ENCODE measurements at places on chromosomes 7 and 10.

DNA sequence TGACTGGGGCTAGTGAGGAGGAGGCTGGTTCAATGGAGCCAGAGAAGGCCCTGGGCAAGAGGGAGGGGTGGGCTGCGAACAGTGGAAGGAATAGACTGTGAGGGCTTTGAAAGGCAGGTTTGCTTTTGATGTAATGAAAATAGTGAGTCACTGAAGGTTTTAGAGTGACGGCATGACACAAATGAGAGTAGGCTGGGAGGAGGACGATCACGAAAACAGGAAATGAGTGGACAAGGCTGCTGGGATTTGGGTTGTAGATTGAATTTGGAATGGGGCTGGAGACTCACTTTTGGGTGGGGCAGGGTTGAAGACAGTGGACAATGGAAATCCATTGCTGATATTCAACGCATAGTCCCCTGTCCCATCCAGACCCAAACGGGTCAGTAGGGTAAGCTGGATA lies 139.6 kb downstream of the CDH23 start:
- DNase-seq = no peak

DNA sequence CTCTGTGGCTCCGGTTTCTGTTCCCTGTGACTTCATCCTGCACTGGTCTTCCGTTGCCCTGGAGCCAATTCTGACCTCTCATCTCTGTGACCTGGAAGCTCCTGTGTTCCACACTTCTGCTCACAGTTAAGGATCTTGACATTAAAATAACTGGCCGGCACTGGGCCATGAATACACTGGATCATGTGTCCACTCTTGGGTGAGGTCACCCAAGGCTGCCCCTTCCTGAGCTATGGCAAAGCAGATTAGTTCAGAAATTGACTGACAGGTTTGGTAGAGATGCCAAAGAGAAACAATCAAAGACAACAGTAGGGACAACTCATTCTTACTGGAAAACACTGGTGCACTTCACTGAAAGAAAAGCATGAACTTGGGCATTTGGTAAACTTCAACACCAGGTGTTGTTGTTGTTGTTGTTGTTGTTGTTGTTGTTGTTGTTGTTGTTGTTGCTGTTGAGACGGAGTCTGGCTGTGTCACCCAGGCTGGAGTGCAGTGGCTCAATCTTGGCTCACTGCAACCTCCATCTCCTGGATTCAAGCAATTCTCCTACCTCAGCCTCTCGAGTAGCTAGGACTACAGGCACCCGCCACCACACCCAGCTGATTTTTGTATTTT lies 36.7 kb upstream of the GRID1 start:
- no peak for DNase-seq

- DNase-seq = no peak
Measured at GRCh38 chr7:86574006-86574405, 69.7 kb upstream of the GRM3 start.

- DNase-seq = no peak
Measured at GRCh38 chr10:31171402-31172083, 139.9 kb upstream of the ZNF438 start.

- no peak for DNase-seq
Measured at GRCh38 chr10:132328738-132329137, 3.3 kb upstream of the LRRC27 start.

GRCh38 chr7:30710669-30711068 lies 28.4 kb upstream of the CRHR2 start:
- no peak for DNase-seq

DNA sequence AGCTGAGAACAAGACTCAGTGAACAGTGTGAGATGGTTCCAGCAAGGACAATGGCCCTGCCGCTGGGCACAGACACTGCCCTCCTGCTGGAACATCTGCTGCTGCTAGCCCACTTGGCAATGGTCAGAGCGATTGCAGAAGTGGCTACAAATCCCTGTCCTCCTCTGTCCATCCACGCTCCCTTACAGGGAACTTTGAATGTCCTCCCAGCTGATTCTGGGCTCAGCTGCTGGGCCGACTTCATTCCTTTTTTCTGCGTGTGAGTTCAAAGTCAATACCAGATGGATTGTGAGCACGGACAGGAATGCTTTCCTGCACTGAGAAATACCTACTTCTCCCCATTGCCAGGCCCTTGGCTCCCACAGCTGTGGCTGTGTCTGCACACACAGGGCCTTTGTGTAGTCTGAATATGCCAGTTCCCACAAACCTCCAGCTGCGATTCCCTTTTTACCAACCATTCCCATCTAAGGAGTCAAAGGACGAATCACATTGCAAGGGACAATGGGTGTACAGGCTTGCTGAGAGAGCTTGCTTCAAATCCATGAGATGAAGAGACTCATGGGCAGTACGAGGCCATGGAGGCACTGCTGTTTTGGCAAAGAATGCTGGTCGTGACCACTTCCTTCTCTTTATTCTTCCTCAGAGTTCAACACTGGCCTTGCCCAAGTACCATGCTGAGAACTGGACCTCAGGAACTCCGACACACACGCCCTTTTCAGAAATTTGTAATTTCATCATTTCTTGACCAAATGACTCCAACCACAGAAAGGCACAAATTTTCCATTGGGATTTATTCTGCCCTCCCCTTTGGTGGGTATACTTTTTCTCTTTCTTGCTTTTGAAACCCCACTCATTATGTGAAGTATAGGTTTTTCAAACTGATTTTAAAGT lies 44.2 kb downstream of the BPGM start:
- DNase-seq = no peak

DNA sequence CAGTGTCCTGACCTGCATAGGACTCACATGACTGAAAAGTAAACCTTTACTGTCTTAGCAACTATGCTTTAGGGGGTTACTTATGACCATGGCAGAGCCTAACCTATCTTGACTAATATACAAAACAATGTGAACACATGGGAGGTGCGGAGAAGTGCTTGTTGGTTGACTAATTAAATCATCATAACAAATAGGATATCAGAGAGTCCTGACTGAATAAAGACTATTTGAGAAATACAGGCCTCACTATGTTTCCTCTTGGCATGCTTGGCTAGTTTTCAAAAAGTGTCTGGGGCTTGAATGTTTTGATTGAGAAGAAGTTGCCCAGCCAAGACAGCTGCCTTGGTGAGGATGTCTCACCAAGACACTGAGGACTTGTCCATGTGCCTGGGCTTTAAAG lies 104.4 kb upstream of the PHYHIPL start:
- DNase-seq = no peak

GRCh38 chr10:29603223-29603896 lies 31.4 kb downstream of the SVIL start:
- no peak for DNase-seq

- DNase-seq = peak; percentile 33
Measured at GRCh38 chr10:69817078-69817581, 15.4 kb downstream of the COL13A1 start.

DNA sequence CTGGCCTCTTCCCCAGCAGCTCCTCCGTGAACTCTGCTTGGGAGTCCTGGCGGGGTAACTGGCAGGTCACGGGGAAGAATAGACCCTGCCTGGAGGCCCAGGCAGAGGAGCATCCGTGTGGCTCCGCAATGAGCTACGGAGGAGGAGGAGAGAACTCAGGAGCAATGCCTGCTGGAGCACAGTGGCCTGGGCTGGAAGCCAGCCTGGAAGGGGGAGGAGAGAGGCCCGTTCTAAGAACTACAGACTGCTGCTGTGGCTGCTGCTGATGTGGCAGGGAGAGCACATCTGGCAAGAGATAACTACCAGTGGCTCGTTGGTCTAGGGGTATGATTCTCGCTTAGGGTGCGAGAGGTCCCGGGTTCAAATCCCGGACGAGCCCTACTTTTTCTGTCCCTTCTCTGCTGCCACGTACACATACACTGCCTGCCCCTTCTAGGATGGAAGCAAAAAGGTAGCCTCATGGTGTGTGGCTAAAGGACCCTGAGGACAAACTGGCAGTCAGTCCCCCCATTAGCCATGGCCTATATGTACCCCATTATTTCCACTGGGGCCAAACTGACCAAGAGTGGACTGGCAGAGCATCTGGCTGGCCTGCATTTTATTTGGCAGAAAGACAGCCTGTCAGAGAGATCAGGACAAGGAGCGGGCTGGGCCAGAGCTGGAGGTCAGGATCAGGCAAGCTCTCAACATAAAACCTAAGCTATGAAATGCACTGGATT lies 7.7 kb upstream of the OPN1SW start:
- DNase-seq = no peak

- DNase-seq = no peak
Measured at GRCh38 chr10:120927352-120927751, 76.2 kb downstream of the WDR11 start.

- DNase-seq = peak; percentile 30
Measured at GRCh38 chr10:102596506-102596971, 47.7 kb upstream of the TRIM8 start.

GRCh38 chr10:69458430-69459100 lies 7.3 kb downstream of the TSPAN15 start:
- no peak for DNase-seq

- no peak for DNase-seq
Measured at GRCh38 chr10:6491841-6492609, 88.1 kb downstream of the PRKCQ start.

- DNase-seq = no peak
Measured at GRCh38 chr7:44152971-44153947, 12.1 kb upstream of the MYL7 start.

GRCh38 chr7:139623518-139623917 lies 100.0 kb downstream of the CLEC2L start:
- no peak for DNase-seq

DNA sequence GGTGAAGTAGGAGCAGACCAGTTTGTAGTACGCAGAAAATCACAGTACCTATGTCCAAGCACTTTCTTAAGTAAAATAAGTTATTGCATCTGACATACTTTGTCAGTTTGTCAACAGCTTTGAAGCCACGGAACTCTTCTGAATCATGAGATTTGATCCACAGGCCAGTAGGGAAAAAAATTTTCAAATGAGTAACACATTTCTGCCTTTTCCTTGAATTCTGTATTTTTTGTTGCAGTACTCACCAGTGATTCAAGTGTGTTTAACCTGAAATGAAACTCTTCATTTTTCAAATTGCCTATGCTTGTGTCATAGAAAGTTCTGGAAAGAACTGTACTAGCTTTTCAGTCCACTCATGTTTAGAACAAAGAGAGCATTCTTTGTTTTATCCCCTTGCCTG lies 337.7 kb downstream of the GATA3 start:
- no peak for DNase-seq

- DNase-seq = no peak
Measured at GRCh38 chr7:114916261-114916892, 5.5 kb upstream of the MDFIC start.

DNA sequence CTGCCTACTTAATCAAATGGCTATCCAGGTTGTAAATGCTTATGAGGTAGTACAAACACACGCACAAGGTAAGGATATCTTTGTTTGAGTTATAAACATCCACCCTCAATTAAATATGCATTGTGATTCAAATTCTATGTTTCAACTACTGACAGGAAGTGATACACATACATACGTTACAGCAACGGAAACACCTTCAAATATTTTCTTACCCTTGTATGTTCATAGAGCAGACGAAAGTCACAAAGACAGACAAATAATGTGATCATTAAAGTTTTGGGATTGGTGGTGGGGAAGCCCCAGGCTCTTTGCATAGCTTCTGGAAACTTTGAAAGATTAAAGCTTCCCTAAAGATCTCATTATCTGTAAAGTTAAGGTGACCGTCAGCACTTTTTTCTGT lies 521.0 kb downstream of the PARD3 start:
- no peak for DNase-seq

DNA sequence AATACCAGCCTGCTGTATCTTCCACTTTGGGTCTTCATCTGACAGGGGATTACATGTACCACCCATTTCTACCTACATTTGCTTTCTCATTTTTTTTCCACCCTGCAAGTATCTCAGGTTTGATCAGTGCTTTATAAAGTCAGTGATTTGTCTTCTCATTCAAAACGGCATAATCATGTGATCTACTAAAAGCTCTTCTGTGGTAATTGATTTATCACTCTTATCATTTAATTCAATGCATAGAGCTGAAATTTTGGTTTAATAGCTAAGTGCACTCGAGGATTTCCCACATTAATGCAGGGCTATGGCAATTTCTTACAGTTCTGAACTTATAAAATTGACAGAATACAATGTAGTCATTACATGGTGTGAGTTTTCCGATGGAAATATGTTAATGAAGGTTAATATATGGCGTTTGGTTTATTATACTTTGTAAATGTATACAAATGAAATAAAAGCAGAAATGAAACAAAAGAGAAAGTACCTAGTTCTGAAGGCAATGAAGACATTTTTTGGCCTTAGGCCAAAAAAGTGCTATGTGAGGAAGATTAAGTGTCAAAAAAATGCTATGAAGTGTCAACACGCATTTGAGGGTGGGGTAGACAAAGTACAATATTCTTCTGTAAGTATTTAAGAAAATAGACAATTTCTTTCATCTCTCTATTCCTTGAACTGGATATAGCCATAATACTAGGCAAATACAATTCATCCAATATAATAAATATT lies 457.3 kb downstream of the ETV1 start:
- DNase-seq = no peak

DNA sequence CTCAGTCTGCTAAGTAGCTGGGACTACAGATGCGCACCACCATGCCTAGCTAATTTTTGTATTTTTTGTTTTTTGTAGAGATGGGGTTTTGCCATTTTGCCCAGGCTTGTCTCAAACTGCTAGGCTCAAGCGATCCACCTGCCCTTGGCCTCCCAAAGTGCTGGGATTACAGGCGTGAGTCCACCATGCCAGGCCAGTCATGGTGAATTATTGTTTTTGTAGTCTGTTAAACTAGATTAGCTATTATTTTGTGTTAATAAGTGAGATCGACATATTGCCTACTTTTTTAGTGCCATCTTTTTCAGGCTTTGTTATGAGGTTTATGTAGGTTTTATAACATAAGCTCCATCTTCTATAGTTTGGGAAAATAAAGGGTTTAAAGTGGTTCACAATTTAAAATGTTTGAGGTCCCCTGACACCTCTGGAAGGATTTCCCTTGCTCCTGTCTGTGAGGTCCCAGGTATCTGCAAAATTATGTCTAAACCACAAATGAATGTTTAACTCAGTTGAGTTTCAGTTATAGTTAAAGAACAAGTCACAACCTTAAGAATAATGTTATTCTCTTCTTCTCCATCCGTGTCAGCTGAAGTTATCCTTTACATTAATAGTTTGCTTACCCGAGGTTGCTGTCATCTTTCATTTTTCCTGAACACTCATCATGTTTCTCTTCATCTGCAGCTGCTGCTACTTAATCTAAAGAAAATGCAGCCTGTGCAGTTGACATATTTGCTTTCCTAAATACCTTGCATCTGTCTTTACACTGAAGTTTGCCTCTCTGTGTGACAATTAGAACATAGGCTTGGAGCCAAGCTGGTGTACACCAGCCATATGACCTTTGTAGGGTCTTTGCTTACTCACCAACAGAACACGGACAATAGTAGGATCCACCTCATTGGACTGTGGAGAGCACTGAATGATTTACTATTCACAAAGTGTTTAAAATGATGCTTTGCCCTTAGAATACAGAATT lies 8.9 kb upstream of the VSTM4 start:
- DNase-seq = no peak

DNA sequence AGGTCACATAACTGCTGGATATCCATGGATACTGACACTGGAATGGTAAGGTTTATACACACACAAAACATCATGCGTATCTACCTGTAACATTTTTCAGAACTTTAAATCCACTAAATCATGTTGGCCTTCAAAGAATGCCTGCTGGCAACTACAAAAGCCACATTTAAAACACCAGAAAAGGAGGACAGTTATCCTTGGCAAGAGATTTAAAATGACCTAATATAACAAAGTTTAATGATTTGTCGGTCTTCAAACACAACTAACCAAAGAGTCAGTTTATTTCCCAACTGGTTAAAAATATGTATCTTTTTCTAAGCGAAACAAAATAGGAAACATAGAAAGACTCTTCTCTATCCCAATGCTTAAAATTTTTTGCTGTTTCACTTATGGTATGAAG lies 24.0 kb downstream of the WAPL start:
- no peak for DNase-seq

GRCh38 chr10:101331956-101332355 lies 22.0 kb upstream of the BTRC start:
- no peak for DNase-seq

Measured in GF-D8 (cell line).